ENCODE measurements at places on chromosomes 5 and 9.

DNA sequence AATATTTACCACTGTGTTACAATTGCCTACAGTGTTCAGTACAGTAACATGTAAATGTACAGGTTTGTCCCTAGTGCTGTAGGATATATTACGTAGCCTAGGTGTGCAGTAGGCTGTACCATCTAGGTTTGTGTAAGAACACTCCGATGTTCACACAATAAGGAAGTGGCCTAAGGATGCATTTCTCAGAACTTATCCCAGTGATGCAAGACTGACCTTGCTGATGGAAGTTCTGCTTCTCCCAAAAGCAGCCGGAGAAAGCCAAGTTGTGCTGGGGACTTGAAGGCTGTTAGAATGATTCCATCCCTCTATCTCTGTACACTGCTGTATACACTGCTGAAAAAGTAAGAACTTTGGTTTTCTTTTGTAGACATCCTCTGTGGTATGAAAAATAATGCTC is 21.6 kb downstream of the NEUROG1 start:
- DNase-seq, result no peak

- DNase-seq, result peak; percentile 55
These were observed 49.3 kb upstream of the SYNPO start for GRCh38 chr5:150590979-150591695.

DNA sequence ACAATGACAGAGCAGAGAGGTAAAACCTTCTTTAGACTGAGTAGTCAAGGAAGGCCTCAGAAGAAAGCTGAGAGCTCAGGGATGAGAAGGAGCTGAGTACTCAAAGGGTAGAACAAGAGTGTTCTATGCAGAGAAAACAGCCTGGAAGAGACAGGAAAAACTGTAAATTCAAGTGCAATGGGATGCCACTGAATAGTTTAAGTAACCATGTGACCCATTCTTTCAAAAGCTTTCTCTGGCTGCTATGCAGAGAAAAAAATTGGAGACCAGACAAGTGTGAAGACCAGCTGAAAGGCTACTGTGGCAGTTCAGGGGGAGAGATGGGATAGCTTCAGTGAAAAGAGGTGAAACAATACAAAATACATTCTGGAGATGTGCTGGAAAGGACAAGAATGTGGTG is 61.3 kb upstream of the RNF38 start:
- DNase-seq, result no peak

DNA sequence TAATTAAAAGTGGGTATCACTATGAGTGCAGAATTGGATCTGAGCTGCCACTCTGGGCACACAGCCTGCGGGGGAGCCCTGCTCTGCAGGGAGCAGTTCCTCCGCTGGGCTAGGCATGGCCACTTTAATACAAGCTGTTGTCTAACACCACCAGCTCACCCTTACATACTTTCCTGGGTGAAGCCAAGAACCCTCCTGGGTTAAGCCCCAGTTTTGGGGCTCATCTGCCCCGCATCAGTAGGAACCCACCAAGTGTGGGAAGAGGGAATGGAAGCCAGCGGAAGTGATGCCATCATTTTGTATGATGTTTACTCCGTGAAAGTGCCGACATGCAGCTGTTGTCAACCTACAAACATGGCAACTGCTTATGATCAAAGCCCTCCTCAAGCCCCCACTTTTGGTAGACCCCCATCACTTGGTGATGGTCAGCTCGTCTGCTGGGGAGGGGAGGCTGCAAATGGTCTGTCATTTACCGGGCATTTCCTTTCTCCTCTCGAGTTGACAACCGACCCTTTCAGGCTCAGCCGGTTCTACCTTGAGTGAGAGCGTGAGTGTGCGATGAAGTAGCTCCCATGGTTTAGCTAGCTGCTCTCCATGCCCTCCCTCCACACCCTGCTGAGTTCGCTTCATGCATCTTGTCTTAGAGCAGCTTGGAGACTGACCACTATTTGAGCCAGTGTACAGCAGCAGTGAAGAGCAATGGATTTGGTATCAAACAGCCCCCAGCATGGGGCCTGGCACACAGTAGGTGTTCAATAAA is 95.3 kb upstream of the IER5L start:
- DNase-seq, result no peak

- no peak for DNase-seq
These were observed 3.3 kb downstream of the LCN8 start for GRCh38 chr9:136754626-136755301.

- DNase-seq, result no peak
These were observed 22.1 kb downstream of the IQGAP2 start for GRCh38 chr5:76425146-76425545.
